ENCODE measurements at places on chromosomes 3 and 15.

DNA sequence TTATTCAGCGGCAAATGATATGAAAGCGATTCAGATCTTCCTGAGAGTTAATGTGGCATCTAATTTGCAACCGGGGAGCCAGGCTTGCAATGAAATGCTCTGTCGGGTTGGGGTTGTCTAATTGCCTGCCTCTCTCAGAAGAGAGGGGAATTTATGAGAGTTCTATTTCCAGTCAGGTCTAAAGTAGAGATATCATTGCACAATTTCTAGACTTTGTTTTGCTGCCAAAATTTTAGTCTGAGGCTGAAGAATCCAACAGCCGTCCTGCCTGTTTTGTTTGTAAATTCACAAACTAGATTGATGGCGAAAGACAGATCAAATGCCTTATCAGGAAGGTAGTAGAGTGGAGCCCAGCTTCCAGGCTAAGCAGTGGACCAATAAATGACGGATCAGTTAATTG is 610 bp downstream of the LIPC start:
- no peak for DNase-seq

DNA sequence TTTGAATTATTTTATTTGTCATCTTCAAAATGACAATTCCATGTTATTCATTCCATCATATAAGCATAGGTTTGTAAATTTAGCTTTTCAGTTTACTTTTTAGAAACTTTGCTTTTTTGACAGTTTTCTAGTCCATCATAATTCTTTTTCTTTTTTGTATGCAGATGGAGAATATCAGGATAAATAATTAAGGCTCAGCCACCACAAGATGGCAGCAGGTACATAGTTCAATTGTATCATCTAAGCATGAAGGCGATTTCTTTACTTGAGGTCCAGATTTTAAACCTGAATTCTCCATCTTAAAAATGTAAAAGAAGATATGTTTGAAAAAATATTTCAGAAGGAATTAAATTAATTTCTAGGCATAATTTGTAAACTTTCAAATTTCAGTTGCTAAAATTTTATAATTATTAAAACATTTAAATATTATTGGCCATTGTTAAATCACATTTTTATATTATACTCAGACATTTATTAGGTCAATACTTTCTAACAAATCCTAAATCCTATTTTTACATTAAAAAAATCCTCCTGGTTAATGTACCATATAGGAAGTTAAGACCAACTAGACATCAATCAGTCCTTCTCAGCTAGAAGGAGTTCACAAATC is 15.1 kb downstream of the PLSCR5 start:
- no peak for DNase-seq

GRCh38 chr3:10496121-10496863 is 9.1 kb downstream of the ATP2B2 start:
- DNase-seq: no peak

- no peak for DNase-seq
These were observed 201.1 kb downstream of the NR1D2 start for GRCh38 chr3:24145981-24146822.

- no peak for DNase-seq
These were observed 45.1 kb downstream of the SEMA5B start for GRCh38 chr3:122982216-122983185.

DNA sequence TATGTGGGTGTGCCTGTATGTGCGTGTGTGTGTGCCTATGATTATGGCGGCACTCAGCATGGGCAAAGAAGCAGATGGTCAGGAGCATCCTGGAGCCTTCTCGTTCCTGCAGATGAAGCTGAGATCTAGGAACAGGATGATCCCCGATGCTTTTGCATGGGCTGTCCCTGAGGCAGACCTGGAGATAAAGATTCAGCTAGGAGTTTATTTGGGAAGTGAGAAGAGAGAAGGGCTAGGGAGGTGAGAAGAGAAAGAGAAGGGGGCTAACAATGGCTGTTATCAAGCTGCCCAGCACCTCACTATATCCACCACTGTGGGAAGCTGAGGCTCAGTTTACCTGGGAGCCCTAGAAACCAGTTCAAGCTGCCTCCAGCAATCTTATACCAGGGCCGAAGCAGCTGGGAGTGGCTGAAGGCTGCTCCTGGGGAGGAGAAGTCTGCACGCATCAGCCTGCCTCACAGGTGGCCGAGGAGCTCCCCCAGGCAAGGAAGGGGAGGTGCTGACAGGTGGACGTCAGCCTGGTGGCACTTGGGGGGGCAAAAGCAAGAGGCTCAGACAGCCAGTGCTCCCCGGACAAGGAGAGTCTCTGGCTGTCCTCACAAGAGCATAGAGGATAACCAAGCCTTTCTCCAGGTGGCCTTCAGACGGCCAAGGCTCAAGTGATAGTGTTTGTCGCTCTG is 94.0 kb upstream of the IQSEC1 start:
- no peak for DNase-seq

GRCh38 chr3:55884491-55885285 is 397.6 kb upstream of the WNT5A start:
- DNase-seq: no peak

DNA sequence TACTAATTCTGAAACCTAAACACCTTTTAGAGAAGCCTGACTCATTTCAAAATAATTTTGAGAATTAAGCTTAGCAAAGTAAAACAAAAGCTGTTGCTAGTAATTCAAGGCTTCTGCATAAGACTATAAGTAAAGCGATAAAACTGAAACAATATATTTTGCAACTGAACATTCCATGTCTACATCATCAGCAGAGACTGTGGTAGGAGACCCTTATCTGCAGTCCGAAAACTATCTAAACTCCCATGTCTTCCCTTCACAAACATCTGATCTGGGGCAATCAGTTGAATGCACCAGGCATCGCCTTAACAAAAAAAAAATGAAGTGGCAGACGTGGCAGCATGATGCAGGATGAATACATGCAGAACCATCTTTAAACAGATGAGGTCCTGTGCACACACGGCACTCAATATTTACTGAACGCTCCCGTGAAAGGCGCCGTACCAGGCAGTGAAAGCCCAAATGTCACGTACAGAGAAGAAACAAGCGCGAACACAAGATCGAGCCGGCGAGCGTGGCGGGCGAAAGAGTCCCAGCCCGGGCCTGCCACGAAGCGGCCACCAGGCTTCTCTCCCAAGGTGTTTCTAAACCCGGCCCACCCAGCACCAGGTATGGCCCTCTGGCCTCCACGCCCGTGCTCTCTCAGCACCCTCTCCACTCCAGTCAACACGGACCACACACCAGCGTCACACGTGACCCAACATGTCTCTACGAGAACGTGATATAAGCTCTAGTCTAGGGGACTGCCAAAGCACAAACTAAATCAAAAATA is 63.0 kb downstream of the CHSY1 start:
- DNase-seq: no peak

DNA sequence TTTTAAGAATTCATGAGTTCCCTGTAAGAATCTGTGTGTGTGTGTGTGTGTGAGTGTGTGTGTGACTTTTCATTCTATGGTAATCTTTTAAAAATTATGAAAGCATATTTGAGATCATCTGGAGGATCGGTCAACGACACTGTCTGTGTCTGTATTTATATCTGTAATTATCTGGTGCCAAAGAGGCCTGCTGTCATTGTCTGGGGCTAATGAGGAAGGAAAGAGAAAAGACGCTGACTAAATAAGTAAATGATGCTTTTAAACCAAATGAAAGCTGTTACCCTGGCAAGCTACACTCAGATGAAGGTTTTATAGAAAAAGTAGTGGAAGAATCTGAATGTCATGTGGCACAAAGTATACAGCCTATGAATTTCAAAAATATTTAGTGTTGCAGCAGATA is 439.8 kb downstream of the RBMS3 start:
- no peak for DNase-seq

DNA sequence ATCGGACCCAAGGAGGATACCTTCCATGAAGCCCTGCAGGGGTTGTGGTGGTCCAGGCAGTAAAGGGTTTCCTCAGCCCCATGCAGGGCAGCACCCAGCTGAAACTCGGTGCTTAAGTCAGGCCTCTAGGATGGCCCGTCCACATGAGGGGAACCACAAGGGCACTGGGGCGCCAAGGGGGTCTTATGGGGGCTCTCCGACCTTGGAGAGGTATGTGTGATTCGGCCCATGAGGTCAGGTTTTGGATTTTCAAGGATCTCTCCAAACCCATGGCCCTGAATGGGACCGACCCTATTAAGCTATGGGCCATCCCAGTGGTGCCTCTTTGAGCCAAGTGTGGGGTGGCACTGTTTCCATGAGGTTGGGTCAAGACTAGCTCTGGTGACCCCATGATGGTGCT is 233.3 kb downstream of the SNRPN start:
- DNase-seq: no peak

- DNase-seq: no peak
These were observed 110.2 kb downstream of the TPRA1 start for GRCh38 chr3:127480196-127480954.

DNA sequence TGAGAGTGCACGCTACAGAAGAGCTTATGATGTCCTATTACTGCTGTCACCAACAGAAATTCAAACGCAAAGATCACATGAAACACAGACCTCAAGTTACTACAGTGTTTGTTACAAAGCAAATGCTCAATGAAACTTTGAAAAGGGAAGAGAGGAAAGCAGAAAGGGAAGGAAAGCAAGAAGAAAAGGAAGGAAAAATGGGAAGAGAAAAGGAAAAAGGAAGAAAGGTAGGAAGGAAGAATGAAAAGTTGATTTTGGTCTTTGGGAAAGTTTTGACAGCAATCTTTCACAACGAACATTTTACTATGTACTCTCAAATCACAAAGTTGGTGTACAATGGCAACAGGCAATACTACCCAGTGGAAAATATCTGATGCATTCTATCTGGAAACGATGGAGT is 514.8 kb downstream of the MAGI1 start:
- no peak for DNase-seq

- DNase-seq: no peak
These were observed 141.4 kb downstream of the ADAMTS17 start for GRCh38 chr15:100200287-100200880.

GRCh38 chr15:76208084-76208785 is 103.0 kb downstream of the ETFA start:
- DNase-seq: no peak

GRCh38 chr3:192068464-192069254 is 607.7 kb downstream of the PYDC2 start:
- no peak for DNase-seq

GRCh38 chr3:104102386-104102785 is 1264.3 kb upstream of the ALCAM start:
- DNase-seq: peak; percentile 1

GRCh38 chr3:190514413-190515153 is 698 bp downstream of the IL1RAP start:
- peak; percentile 25 for DNase-seq

- no peak for DNase-seq
These were observed 4.5 kb upstream of the IL17RC start for GRCh38 chr3:9912294-9912935.

DNA sequence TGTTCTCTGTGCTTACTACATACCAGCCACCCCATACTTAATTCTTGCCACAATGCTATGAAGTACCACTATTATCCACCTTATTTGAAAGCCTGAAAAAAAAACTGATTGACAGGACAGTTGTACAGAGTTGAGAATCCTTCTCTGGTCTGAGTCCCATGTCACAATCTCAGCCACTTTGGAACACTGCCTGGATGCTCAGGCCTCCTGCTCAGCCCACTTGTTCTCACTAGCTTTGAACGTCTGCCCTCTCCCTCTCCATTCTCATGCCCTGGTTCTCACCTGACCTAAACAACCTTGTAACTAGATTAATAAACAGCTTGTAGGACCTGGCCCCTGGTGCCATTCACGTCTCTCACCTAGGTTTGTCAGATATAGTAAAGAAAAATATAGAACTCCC is 53.9 kb downstream of the TRIM69 start:
- no peak for DNase-seq

DNA sequence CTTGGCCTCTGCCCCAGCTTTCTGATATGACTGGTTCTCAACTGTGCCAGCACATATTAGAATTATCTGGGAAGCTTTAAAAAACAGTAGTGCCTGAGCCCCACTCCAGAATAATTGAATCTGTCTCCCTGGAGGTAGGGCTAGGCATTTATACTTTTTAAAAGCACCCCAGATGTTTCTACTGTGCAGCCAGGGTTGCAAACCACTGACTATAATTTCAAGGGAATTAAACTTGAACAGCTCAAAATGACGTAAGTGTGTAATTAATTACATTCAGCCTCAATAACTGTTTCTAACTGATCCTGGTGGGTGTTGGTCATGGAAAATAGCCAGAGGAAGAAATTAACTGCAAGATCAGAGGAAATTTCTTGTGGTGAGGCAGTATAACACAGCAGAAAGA is 4.4 kb upstream of the IRAK2 start:
- no peak for DNase-seq

GRCh38 chr3:152620395-152620794 is 214.5 kb upstream of the P2RY1 start:
- peak; percentile 22 for DNase-seq

GRCh38 chr3:41688595-41689380 is 273.1 kb downstream of the ULK4 start:
- DNase-seq: no peak

DNA sequence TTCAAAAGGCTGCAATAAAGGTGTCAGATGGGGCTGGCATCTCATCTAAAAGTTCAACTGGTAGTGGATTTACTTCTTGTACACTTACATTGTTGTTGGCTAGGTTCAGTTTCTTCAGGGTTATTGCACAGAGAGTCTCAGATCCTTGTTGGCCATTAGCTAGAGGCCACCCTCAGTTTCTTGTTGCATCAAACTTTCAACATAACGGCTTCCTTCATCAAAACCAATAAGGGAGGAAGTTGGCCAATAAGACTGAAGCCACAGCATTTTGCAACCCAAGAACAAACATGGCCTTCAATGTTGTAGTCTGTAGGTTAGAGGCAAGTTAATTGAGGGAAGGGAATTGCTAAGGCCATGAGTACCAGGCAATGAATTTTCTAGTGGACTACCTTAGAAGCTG is 218.0 kb downstream of the ZBBX start:
- no peak for DNase-seq

- no peak for DNase-seq
These were observed 2.9 kb downstream of the NR2C2 start for GRCh38 chr3:14950274-14950673.

DNA sequence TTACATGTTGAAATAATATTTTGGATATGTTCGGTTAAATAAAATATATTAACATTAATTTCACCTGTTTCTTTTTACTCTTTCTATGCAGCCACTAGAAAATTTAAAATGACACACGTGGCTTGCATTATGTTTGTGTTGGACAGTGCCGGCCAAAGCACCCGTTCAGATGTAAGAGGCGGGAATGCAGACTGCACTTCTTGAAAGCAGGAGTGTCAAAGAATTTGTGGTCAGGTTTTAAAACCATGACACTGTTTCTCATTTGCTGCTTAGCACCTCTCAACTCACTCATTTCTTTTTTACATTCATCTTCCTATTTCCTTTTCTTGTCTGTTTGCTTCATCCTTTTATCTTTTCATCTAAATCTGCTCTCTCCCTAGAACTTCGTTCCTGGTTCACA is 35.3 kb upstream of the MINAR1 start:
- DNase-seq: no peak

DNA sequence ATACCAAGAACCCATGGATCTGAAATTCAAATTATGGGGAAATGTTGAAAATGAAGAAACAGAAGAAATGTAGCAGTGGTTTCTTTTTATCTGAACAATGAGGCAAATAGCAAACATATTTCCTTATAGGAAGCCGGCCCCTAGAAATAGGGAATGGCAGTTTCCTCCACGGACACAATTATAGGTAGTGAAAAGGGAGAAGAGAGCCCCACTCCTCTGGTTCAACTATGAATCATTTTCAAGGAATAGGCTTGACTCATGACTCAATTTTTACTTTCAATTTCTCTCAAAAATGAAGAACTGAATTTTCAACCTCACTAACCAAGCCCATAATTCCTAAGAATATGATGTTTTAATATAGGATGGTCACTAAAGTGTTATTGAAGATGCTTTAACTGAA is 243.1 kb downstream of the MECOM start:
- no peak for DNase-seq

GRCh38 chr3:39275052-39275451 is 4.8 kb downstream of the CX3CR1 start:
- no peak for DNase-seq

- no peak for DNase-seq
These were observed 327.1 kb downstream of the SATB1 start for GRCh38 chr3:18097989-18098388.
